ENCODE measurements at places on chromosomes 16 and 17.

DNA sequence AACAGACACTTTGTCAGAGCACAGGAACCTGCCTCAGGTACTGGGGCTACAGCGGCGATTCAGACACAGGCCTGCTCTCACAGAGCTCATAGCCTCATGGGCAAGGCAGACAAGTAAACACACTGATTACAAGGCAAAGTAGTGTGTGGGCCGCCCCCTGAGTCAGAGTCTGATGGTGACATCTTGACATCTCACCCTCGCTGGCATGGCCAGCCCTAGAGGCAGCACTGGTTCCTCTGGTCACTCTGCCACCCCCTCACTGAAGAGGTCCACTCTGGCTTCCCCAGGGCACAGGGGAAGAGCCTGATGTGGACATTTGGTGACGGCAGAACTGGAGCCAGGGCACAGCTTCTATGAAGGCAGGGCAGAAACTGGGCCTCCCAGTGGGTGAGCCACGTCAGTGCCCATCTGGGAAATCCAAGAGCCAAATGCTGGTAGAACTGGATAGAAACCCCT, 32.9 kb upstream of the TOB1 start:
- DNase-seq: no peak

GRCh38 chr17:42845918-42846593, 1.7 kb downstream of the AOC2 start:
- DNase-seq: no peak

DNA sequence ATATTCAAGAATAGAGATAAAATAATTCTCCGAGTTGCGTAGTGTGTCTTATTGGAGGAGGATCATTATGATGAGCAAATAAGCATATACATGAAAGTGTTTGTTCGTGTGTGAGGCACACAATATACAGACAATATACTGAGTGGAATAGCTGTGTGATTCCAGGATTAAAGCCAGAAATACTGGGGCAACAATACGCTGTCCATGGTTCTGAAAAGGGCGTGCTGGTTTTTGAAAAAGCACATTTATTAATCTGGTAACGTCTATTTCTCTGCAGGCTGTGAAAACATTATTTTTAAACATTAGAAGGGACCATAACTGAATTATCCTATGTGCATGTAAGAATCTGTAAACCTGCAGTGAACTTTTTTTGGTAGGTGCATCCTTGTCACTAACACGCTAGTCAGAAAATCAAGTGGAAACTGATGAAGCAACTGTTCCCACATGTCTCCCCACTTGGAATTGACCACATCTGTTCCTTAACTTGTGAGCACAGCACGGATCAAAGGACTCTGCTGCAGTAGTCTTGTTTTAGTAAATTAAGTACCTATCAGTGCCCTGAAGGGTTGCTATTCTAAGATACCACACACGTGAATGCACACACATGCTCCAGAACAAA, 346.0 kb downstream of the GRIN2A start:
- DNase-seq: peak; percentile 16

DNA sequence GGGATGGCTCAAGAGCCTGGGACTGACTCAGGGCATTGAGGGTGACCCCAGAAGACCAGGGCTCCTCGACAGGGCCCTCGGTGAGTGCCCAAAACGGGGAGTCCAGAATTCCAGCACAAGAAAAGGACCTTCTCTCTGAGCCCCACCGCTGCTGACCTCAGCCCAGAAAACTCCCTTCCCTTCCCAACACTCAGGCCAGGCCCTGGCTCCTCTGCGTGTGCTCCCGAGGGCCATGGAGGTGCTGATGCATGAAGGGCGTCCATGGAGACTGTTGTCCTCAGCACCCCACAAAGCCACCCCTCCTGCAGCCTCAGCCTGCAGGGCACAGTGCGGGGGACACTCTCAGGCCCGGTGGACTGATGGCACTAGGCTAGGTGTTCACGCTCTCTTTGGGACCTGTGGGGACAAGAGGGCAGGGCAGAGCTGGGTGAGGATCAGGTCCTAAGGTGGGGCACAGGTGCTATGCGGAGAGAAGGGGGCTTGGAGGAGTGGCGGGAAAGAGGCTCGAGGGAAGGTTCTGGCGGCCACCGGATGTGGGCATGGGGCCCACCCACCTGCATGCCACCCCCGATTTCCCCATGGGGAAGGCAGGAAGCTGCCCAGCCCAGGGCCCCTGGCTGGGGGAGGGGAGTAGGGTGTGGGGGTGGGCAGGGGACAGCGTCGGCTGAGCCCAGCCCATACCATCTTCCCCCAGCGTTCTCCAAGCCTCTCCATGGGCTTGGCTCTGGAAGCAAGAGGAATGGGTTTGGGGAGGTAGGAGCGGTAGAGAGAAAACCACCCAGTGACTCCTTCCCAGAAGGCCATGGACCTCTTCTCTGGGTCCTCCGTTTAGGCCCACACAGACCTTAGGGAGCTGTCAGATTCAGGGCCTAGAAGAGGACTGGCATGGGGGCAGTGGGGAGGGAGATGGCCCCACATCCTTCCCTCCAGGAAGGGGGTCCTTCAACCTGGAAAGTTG, 4.5 kb upstream of the TSPOAP1 start:
- DNase-seq: no peak

DNA sequence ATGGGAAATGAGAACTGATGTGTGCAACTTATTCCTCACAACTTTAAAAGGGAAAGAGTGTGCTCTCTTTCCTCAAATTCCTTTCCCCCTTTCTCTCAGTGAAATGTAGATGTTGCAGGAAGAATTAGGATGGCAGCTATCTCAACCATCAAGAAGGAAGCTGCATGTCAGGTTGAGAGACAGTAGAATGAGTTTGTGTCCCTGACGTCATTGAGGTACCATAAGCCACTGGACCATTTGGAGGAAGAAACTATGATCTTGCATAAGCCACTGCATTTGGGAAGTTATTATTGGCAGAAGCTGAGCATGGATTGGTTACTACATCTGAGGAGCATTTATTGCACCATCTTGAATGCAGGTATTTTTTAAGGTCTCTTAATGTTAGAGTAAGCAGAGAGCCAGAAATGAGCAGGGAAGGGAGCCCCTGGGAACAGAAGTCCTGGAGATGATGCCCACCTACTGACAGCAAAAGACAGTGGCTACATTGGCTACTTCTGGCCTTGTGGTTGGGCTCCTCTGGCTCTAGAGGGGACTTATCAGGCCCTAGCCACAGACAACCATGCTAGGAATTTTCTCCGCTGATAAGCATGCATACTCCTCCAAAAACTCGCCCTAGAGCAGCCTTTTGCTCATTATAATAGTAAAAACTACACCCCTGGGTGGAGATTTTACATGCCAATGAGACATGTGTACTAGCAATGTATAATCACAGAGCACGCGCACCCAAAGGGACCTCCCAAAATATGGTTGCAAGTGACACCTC, 249.0 kb upstream of the SALL1 start:
- DNase-seq: no peak

DNA sequence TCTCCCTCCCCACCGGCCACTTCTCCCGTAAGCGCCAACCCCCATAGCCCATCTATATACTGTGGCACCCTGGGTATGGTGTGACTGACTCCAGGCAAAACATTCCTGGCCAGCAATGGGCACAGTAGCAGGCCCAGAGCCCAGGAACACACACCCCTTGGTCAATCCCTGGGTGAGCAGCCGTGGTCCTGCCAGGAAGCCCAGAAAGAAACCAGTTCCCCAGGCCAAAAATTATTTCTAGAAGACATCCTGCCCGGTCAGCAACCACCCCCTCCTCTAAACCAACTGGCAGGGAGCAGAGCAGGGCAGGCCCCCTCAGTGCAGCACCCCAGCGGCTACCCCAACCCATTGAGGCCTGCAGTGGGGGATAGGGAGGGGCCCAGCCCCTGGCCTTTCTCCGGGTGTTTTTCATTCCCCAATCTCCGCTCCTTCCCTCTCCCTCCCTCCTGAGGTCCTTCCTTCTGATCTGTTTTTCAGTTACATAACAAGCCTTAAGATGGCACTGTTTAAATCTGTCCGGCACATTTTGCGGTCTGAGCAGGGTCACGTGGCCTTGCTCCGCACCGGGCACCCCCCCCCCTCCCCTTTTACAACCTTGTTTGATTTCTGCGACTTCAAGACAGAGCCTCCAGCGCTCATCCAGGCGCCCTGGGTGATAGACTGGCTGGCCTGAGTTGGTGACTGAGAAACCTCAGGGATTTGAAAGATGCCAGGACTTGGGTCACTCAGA, 2.0 kb downstream of the NPTX1 start:
- peak; percentile 30 for DNase-seq

GRCh38 chr17:69620363-69620762, 205.9 kb downstream of the MAP2K6 start:
- no peak for DNase-seq

DNA sequence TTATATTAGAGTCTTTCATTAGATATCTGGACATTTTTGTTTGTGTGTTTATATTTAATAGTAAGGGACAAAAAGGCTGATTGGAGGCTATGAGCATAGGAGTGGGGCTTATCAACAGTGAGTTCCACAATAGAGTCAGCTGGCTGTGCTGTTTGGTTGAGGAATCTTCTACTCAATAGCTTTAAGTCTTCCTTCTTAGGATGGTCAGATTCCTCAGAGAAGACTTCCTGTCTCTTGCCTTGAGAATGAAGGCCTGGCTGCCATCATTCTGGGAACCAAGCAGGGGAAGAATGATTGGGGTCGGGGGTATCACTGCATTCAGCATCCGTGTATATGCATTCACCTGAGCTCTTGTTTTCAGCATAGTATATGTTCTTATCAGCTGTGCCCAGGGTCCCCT, 31.9 kb upstream of the ABCC11 start:
- no peak for DNase-seq

- DNase-seq: no peak
These were observed 248.6 kb downstream of the FTO start for GRCh38 chr16:53952215-53953208.

DNA sequence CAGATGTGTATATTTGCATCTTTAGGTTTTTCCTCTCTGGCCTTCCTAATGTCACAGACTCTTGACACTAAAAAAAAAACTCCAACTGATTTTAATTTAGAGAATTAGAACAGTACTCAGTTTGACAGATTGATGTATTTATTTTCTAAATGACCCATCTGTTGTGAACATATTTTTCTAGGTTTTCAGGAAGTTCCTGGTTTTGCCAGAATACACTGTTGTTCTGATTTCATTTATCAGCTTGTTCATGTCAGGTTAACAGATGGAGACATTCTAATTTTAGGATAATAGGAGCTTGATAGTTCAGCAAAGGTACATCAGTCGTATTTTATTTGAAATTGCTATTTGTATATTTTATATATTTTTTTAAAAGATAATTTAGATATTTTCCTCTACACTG, 133.4 kb downstream of the TANC2 start:
- DNase-seq: no peak

GRCh38 chr16:68825427-68825826, 17.9 kb upstream of the TANGO6 start:
- DNase-seq: no peak

DNA sequence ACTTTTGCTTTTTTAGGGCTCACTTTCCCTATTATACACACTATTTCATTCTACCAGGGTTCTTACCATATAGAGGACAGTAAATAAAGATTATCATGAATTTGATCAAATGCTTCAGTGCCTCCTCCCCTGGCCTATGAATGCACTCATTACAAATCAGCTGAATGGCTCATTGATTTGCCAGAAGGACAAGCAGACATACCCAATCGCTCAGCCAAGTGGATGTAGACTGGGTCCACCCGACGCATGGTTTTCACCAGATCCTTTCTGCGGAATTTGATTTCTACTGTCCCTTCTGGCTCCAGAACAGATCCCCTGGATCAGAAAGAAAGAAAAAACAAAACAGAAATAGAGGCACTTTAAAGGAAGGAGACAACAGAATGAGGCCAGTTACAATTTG, 162.6 kb downstream of the AATF start:
- no peak for DNase-seq

DNA sequence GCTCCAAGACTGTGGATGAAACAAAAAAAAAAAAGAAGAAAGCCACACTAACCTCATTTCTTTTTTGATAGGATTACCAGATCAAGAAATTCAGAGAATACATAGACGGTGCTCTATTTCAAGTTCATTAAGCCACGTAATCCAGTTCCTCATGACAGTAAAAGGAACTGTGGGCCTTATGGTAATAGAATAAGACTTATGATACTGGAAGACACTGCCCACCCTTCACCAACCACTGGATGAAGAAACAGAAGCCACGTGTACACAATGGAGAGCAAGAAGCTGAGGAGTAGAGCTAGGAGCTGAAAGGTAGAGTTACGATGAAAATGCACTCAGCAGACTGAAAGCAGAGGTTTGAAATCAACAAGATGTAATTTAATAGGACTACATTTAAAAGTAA, 11.2 kb downstream of the NCBP3 start:
- no peak for DNase-seq

DNA sequence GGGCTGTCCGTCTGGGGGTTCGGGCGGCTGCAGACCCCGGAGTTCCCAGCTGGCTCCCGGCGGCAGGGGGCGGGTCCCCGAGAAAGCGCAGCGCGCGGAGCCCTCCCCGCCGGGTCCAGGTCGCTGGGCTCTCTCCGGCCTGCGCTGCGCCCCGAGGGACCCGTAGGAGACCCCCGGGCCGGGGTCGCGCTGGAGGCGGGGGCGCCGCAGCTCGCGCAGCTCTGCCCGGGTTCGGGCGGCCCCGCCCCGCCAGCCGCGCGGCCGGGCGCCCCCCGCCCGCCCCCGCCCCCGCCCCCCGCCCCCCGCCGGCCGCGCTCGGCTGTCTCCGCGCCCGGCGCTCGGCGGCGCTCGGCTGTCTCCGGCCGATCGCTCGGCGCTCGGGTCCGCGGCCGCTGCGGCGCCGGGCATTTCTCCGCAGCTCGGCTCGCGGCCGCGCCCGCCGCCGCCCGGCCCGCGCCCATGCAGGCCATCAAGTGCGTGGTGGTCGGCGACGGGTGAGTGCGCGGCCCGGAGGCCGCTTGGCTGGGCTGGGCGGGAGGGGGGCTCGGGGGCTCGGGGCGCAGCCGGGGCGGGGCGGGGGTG, at the start of gene RAC3:
Gene RAC3 (plus strand): TSS at position 376 of the 582 bp plus-strand sequence. CDS start 84 bp downstream, at position 460.
- no peak for DNase-seq
